GM10248 (cell line): ENCODE measurements at places on chromosomes 6 and 20.

DNA sequence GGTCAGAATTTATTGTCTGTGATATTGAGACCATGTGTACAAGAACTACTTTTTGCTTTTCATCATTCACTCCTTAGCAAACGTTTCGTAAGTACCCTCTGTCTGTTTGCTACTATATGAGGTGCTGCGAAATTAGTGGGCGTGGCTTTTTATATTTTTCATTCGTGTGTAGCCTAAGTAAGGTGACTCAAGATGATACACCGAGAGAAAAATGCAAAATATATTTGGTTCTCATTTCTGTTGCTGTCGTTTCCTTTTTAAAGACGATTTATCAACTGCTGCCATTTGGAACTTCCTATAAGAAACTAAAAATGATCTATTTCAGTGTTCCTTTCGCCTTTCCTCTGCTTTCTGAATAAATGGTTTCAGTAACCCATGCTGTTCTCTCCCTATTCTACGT, 61.2 kb downstream of the VAPB start:
- peak; percentile 46 for DNase-seq

- no peak for DNase-seq
Observed at GRCh38 chr20:14885661-14886060, 548.2 kb upstream of the FLRT3 start.

- DNase-seq: no peak
Observed at GRCh38 chr6:41181566-41181965, 18.6 kb upstream of the TREM2 start.

GRCh38 chr6:36245572-36246061, 24.2 kb upstream of the PNPLA1 start:
- no peak for DNase-seq

DNA sequence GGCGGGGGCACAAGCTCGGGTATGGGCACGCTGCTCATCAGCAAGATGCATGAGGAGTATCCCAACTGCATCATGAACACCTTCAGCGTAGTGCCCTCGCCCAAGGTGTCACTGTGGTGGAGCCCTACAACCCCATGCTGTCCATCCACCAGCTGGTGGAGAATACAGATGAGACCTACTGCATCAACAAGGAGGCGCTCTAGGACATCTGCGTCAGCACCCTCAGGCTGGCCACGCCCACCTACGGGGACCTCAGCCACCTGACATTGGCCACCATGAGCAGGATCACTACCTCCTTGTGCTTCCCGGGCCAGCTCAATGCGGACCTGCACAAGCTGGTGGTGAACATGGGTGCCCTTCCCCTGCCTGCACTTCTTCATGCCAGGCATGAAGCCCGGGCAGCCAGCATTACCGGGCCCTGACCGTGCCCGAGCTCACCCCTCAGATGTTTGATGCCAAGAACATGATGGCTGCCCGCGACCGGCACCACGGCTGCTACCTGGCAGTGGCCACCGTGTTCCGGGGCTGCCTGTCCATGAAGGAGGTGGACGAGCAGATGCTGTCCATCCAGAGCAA, 12.8 kb downstream of the GABRR2 start:
- DNase-seq: peak; percentile 5

DNA sequence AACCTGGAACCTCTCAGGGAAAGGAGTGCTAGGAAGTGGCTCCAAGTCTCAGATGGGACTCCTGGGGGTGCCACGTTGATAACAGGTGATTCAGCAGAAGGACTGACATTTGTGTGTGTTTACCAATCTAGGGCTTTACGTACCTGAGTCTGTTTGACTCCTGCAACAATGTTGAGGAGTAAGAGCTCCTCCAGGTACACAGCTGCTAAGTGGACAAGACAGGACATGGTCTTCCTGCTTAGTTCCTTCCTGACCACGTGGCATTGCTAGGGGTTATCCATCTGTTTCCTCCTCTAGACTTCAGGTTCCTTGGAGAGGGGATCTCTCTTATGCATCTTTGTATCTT, 164.5 kb upstream of the SLC24A3 start:
- DNase-seq: no peak

- no peak for DNase-seq
Observed at GRCh38 chr20:12156252-12156651, 238.6 kb downstream of the BTBD3 start.

DNA sequence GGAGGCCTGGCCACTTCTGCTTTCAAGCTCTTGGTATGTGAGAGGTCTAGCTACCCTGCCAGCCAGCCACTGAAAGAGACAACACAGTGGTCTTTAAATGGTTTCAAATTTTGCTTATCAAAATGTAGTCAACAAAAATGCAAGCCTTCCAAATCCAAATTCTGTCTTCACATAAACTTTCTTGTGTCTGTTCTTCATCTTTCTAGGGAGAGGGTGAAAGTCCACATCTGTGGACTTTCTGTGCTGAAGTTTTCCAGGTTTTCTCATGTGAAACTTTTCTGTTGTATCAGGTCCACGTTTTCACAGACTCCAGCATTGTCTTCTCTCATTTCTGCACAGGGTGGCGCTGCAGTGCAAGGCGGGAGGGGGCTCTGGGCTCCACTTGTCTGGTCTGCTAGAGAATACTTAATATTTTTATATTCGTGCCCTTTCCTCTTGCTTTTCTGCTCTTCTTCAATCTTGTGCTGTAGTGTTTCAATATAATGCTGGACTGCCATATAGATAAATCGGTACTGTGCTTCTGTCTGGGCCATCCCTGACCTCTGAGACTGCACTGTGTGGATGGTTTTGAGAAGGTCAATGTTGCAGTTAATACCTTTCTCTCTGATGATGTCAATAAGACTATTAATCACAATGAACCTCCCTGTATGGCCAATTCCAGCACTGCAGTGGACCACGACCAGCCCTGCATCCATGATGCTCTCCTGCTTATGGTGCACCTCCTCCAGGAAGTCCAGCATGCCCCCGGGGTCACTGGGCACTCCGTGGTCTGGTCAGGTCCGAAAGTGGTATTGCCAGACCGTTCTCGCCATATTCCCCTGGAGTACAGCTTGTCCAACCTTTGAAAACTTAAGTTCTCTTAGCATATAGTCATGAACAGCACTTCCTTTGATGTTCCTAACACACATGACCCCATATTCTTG, 161.6 kb upstream of the TNFAIP3 start:
- DNase-seq: peak; percentile 52

GRCh38 chr20:6711951-6712649, 55.4 kb upstream of the BMP2 start:
- DNase-seq: no peak

DNA sequence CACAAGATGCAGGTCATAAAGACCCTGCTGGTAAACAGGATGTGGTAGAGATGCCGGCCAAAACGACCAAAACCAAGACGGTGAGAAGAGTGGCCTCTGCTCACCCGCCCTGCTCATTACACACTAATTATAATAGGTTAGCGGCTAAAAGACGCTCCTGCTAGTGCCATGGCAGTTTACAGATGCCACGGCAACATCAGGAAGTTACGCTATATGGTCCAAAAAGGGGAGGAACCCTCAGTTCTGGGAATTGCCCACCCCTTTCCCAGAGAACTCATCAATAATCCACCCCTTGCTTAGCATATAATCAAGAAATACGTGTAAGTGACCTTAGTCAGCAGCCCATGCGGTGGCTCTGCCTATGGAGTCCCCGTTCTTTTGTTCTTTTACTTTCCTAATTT, 17.6 kb downstream of the BHLHE23 start:
- no peak for DNase-seq

DNA sequence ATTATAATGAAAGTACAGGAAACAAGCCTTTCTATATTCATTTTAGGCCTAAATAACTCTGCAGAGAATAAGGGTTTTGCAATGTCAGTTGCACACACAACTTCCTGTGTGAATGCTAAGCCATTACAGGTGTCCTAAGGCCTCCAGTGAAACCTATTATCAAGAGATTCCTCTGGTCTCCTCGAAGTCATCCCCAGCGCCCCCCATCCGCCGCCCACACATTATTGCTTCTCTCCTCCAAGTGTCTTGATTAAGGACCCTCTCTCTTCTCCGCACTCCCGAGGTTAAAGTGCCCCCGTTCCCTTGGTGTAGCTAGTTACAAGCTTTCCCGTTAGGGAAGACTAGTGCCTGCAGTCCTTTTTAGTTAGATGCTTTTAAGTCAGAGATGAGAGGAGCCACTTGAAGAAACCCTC, 1.3 kb downstream of the HIVEP2 start:
- no peak for DNase-seq

- no peak for DNase-seq
Observed at GRCh38 chr20:40339661-40340449, 349.2 kb downstream of the MAFB start.

- DNase-seq: no peak
Observed at GRCh38 chr6:155265843-155266535, 2.2 kb downstream of the CLDN20 start.

DNA sequence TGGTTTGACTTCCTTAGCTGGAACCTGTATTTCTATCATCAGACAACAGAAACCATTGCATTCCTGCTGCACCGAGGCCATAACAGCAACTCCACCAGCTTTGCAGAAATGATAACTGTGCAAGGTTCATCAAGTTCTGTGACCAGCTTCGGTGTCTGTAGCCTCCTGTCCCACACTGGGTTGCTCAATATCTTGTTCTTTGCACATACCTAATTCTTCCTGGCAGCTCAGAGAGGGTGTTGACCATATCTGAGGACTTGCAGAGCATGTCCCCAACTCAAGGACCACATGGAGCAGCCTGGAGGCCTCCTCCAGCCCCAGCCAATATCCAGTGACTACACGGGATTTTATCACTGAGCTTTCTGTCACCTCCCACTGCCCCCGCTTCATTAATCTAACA, 59.3 kb upstream of the SCAF8 start:
- DNase-seq: no peak

- DNase-seq: no peak
Observed at GRCh38 chr20:17854307-17854903, 114.2 kb downstream of the SNX5 start.

DNA sequence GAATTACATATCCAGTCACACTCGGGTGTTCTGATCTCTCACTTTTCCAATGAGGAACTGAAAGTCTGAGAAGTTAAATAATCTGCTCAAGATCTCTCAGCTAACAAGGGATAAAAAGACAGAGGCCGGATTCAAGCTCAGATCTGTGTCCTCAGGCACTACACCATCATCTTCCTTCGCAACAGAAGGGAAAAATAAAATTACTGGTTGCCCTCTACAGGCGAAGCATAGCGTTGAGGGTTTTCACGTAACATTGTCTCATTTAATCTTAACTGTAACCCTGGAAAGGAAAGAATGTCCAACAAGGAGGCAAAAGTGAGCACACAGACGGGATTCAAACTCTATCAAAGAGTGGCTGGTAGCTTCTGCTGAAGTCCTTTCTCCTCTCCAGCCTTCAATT, 67.8 kb upstream of the ANKEF1 start:
- DNase-seq: no peak

- no peak for DNase-seq
Observed at GRCh38 chr6:142935553-142936517, 9.1 kb downstream of the HIVEP2 start.

DNA sequence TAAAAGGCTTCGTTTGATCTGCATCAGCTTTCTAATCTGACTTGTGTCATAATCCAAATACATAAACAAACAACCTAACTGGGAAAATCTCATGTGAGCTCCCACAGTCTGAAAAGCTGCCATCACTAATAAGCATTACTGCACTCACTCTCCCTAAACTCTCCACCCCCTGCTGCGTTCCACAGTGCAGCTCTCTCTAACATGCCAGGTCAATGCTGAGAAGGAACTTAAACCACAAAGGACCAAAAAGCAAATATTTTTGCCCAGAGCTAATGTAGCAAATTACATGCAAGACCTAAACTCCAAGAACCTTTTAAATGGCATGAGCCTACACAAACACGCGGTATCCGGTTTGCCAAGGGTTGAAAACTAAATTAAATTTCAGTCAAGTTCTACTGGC, 542.3 kb upstream of the JARID2 start:
- no peak for DNase-seq

DNA sequence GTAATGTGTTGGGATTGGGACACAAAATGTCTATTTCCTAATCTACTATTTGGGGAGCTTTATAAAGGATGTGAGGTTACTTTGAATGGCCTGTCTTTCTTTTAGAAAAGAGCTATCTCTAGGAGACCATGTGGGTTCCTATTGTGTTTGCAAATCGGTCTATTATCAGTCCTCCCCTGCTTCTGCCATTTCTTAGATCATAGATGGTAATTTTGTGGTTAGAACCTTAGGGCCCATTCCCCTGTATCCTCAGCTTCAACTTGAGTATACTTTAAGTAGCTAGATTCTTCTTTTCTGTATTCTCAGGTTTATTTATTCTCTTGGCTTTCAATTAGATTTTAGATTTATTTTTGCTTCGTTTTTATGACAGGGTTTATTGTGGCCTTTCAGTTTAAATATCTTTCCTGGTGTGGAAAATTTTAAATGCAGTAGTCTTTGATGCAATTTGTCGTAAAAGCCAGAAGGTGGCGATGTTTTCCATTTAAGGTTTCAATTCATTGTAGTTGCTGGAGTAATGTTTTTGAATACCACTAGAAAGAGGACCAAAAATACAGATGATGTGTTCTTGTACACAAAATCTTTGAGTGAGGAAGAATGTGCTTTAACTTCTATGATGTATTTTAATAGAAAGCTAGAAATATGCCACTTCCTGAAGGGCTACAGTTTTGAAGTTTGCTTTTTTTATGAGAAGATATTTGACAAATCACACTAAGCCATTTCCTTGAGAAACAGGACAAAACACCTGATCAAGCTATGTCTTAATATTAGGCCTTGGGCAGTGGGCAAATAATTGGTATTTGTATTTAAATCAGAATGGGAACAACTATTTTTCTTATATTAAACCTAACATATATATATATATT, 20.3 kb downstream of the TBPL1 start:
- peak; percentile 44 for DNase-seq

DNA sequence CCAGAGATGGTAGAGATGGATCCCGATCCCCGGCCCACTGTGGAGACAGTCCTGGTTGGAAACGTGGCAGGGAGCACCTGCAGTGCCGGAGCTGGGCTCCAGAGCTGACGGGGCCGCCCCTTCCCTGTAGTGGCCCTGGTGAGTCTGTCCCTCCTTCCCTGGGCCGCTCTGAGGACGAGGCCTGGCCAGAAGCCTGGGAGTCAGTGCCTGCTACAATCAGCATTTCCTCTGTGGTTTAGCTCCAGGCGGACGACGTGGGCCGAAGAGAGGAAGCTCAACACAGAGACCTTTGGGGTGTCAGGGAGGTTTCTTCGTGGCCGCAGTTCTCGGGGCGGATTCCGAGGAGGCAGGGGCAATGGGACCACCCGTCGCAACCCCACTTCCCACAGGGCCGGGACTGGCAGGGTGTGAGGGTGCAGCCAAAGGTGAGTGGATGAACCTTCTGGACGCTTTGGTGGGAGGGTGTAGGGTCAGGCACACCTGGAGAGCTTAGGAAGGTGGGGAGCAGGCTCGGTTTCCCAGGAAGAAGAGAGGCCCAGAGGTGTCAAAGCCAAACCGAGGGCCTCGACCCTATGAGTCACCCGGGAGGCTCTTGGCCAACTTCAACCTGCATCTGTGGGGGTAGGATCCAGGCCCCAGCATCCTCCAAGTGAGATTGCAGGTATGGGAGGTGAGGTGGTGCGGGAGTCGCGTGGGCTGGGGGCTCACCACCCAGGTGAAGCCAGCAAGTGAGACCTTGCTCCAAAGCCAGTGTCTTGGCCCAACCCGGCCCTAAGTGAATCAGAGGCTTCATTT, 9.9 kb downstream of the PSMA7 start:
- DNase-seq: no peak

GRCh38 chr20:51220293-51220706, 197.4 kb upstream of the KCNG1 start:
- peak; percentile 67 for DNase-seq
